Chondrocyte (in vitro differentiated cells): ENCODE measurements at places on chromosomes 1 and 21. TPM values are rescaled to one million over a fixed set of nuclear protein-coding genes. Genes with fewer than 3 reads are reported as not detected.
A peak's percentile ranks its signal among the peaks of the same experiment; 100 is the strongest.

The IVL gene
- total RNA-seq: not detected in 3 replicates

The ROR1 gene
- total RNA-seq: 75.2 to 131 TPM (median 123 TPM) in 3 replicates

DNA sequence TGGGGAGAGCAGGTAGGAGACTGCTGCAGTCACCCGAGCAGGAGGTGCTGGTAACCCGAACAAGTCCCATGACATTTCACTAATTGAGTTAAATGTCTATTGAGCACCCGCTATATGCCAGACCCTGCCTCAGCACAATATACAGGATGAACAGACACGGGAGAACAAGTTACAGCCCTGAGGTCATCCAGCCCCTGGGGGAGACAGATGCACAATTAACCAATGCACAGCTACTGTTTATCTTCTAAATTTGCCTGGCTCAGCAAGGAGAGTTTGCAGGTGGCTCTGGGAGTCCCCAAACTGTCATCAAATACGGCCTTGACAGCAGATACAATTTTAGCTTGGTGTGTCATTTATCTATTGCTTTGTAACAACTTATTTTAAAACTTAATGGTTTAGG is 18.1 kb downstream of the CITED4 start:
- H3K4me3 ChIP-seq: no peak overlapping the region
- H3K36me3 ChIP-seq: peaks cover 4% of the 10 kb centered on the region
- peaks cover 6% of the 10 kb centered on the region for H3K4me1 ChIP-seq
- H3K27me3 ChIP-seq: no peaks in the 10 kb centered on the region
- H3K27ac ChIP-seq: no peak overlapping the region
- DNase-seq: no peak

GRCh38 chr1:227035316-227035715 is 95.2 kb downstream of the COQ8A start:
- no peaks in the 10 kb centered on the region for H3K27me3 ChIP-seq
- no peak overlapping the region for H3K4me3 ChIP-seq
- peaks cover 23% of the 10 kb centered on the region for H3K36me3 ChIP-seq

DNA sequence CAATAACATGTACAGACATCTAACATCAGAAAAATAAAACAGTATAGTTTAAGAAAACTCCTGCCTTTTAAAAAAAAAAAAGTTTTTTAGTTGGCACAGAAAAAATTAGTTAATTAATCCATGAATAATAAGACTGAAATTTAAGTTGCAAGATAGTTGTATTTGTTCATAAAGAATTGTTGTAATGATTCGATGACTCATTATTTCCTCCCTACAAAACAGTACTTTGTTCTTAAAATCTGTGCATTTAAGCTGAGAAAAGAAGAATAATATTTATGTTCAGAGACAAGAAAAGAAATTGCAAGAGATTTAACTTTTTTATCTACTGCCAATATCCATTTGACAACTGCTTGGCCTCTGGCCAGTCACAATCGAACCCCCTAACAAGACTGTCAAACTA is 894.7 kb downstream of the ADGRL2 start:
- no peak overlapping the region for H3K27ac ChIP-seq
- peaks cover 9% of the 10 kb centered on the region for H3K4me1 ChIP-seq
- H3K27me3 ChIP-seq: no peaks in the 10 kb centered on the region
- no peak overlapping the region for H3K4me3 ChIP-seq
- H3K36me3 ChIP-seq: no peaks in the 10 kb centered on the region

- no peak for DNase-seq
- H3K4me1 ChIP-seq: peaks cover 33% of the 10 kb centered on the region
- H3K4me3 ChIP-seq: no peak overlapping the region
- H3K27me3 ChIP-seq: no peaks in the 10 kb centered on the region
- no peaks in the 10 kb centered on the region for H3K36me3 ChIP-seq
- H3K27ac ChIP-seq: peak overlapping the region; percentile 85
These were observed 5.5 kb upstream of the PRKAB2 start for GRCh38 chr1:147177611-147178380.
